Left renal pelvis (tissue), 4 donors: ENCODE measurements at places on chromosomes 5 and 9. TPM values are rescaled to one million over a fixed set of nuclear protein-coding genes. Genes with fewer than 3 reads are reported as not detected.

The CEP78 gene
- 34.8 TPM for polyA plus RNA-seq

The CMBL gene
- 38.7 TPM for polyA plus RNA-seq

The ANKRD18B gene
- polyA plus RNA-seq = 1.3 TPM

The PCDHA2 gene
- 0.34 TPM for polyA plus RNA-seq

The IFNA21 gene
- polyA plus RNA-seq = not detected

The PCDHA1 gene
- polyA plus RNA-seq = not detected

The COMMD10 gene
- 62.7 TPM for polyA plus RNA-seq
